ENCODE measurements at places on chromosomes 11 and 22. TPM values are rescaled to one million over a fixed set of nuclear protein-coding genes. Genes with fewer than 3 reads are reported as not detected.

The GLYATL1 gene
- 9.1 TPM for total RNA-seq

The RFPL3 gene
- total RNA-seq, result 0.09 TPM

The CARD18 gene
- total RNA-seq, result not detected

The PAX6 gene
- 215 TPM for total RNA-seq

- DNase-seq, result peak; percentile 52
These were observed 10.7 kb downstream of the DTX4 start for GRCh38 chr11:59182457-59183151.

GRCh38 chr22:30381264-30381663, 5.9 kb downstream of the RNF215 start:
- DNase-seq, result no peak

GRCh38 chr11:17906436-17906835, 106.4 kb downstream of the SERGEF start:
- DNase-seq, result peak; percentile 75

- peak; percentile 82 for DNase-seq
These were observed 3.2 kb upstream of the PRR5 start for GRCh38 chr22:44698531-44699421.

GRCh38 chr22:24153959-24154358, 27.3 kb upstream of the SUSD2 start:
- DNase-seq, result no peak

DNA sequence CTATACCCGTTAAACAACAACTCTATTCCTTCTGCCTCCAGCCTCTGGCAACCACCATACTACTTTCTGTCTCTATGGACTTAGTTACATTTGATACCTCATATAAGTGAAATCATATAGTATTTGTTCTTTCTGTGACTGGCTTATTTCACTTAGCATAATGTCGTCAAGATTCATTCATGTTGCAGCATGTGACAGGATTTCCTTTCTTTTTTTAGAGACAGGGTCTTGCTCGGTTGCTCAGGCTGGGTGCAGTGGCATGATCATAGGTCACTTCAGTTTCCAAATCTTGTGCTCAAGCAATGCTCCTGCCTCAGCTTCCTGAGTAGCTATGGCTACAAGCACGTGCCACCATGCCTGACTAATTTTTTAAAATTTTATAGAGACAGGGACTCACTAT, 29.4 kb upstream of the SORL1 start:
- DNase-seq, result no peak

Data from neural progenitor cell (in vitro differentiated cells).